Upper lobe of right lung (tissue), 1 donor: ENCODE measurements at places on chromosomes 2 and 18.

- DNase-seq, result no peak
Observed at GRCh38 chr18:56374007-56374655, 264.3 kb downstream of the TXNL1 start.

- DNase-seq, result no peak
Observed at GRCh38 chr18:56258178-56258577, 380.2 kb downstream of the TXNL1 start.

DNA sequence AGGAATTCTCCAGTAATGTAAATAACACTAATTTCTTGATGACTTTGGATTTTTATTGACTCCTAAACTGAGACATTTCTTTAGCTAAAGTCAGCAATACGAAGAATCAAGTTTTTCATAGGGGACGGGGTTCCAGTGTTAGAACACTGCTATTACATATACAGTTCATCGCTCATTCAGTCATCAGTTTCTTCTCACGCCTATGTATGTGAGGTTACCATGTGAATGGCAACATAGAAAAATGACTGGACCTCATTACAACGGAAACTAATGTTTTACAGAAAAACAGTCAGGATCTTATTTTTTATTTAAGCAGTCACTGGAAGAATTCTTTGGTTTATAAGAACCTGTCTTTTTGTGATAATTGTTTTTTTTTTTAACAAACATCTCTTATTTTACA lies 56.4 kb downstream of the THADA start:
- DNase-seq, result no peak

- no peak for DNase-seq
Observed at GRCh38 chr2:132521341-132521740, 104.7 kb downstream of the GPR39 start.

DNA sequence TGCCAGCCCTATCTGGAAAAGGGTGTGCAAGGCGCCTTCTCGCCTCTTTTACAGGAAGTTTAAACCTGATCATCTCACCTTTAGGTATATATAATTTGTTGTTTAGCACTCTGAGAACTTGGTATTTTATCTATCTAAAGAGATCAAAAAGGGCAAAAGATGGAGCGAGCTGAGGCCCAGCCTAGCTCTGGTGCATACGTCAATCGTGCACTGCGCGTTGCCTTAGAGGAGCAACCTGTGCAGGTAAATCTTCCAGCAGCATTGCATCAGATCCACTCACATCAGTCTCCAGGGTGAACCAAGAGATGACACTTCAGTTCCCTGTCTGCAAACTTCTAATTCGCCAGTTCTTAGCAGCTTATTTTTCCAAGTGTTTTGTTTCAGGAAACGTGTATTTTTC lies 15.4 kb downstream of the BCL11A start:
- DNase-seq, result no peak

GRCh38 chr2:200695191-200695590 lies 109.4 kb downstream of the AOX1 start:
- no peak for DNase-seq

GRCh38 chr18:46555724-46556123 lies 101.3 kb downstream of the LOXHD1 start:
- DNase-seq, result no peak

DNA sequence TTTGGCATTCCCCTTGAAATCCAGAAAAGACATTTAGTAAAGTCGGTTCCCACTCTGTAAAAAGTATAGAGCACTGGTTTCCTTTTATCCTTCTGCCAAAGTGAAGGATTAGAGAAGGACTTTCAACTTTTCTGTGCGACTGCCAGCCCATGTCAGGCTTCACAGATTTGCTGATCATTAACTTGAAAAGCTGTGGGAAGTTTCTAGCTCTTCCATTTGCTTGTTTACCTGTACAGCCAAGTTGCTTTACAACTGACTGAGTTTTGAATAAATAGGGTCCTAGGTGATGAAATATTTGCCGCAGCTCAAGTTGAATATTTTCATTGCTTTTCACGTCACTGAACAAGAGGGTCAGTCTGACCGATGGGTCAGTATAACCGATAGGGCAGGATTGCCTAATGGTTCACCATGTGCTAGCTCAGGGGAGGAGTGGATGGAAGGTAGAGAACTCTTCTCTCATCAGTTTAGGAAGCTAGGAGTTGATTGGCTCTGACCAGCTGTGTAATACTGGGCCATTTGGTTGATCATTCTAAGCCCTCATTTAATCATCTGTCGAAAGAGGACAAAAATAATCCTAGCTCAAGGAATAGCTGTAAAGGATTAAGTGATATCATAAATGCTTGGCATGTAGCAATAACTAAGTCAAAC lies 30.4 kb downstream of the UPP2 start:
- DNase-seq, result no peak

- DNase-seq, result no peak
Observed at GRCh38 chr18:22318745-22319407, 98.8 kb downstream of the CTAGE1 start.

DNA sequence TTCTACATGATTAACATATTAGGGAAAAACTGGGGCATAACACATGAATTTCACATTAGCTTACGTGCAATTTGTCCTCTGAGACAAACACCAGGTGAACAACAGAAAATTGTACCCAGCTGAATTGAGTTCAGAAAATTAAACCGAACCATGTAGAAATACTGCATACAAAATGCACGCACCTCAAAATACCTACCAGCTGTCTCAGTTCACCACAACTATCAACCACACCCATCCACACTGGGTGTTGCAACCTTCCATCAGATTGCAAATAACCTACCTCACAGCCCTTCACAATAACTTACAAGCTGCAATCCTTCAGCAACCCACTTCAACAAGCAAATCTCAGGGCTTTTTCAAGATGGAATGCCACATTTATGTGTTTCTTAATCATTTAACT lies 55.9 kb downstream of the UNC50 start:
- no peak for DNase-seq

GRCh38 chr2:239716536-239717318 lies 308.4 kb downstream of the NDUFA10 start:
- DNase-seq, result peak; percentile 54

GRCh38 chr2:68158134-68158447 lies 403 bp downstream of the PNO1 start:
- DNase-seq, result no peak

- DNase-seq, result no peak
Observed at GRCh38 chr18:47724186-47724975, 206.1 kb downstream of the SMAD2 start.

DNA sequence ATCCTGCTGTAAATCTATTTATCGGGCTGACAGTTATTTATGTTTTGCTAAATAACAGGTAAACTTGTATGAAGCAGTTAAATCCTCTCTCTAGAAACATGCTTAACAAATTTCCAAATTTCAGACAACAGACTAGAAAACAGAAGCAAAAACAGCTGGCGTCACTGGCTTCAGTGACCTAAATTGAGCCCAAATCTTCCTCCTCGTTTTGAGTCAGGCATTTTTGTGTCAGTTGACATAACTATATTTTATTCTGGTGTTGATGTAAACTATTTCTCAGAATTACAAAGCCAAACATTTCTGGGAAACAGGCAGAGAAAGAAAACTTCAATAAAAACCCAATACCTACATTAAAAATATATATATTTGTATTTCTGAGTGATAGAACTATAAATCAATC lies 21.7 kb downstream of the RBMS1 start:
- no peak for DNase-seq

DNA sequence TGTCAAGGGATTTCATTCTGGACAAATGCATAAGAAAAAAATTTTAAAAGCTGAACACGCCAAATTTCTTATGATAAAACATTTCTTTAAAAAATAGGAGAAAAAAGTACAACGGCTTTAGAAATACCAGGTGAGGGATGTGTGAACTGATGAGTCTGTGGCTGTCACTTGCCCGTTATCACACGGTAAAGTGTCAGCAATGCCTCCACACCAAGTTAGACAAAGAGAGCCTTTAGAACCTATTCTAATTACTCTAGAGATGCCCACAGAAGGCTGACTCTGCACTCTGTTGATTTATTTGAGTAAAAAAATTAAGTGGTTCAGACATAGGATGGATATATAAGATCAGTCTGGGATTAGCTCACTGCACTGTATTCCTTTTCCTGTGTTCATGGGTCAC lies 523.8 kb downstream of the RNF144A start:
- no peak for DNase-seq

DNA sequence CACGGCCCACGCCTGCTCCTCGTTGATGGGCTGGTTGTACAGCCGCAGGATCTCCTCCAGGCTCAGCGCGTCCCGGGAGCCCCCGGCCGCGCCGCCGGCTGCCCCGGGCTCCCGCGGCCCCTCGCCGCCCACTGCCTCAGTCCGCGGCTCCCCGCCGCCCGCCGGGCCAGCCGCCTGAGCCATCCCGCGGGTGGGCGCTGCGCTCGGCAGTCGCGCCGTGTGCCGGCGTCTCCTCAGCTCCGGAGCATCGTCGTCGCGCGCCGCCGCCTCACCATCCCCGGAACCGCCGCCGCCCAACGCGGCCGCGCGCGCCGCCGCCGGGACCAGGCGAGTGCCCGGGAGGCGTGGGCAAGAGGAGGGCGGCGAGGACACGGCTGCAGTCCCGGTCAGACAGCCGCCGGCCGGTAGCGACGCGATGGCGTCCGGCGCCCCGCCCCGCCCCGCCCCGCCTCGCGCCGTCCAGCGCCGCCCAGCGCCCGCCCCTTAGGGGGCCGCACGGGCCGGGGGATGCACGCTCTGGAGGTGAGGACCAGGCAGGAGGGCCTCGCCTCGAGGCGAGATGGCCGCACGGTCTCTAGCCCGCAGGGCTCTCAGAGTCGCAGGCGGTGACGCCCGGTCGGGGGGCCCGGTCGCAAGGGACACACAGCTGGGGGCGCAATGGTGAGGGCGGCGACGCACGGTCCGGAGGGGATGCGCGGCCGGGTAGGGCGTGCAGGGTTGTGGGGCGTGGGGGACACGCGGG lies at the start of gene SPIRE1:
SPIRE1 (minus strand) TSS at position 424 of the 742 bp plus-strand sequence; CDS start at position 183, 241 bp downstream.
- DNase-seq, result peak; percentile 93

DNA sequence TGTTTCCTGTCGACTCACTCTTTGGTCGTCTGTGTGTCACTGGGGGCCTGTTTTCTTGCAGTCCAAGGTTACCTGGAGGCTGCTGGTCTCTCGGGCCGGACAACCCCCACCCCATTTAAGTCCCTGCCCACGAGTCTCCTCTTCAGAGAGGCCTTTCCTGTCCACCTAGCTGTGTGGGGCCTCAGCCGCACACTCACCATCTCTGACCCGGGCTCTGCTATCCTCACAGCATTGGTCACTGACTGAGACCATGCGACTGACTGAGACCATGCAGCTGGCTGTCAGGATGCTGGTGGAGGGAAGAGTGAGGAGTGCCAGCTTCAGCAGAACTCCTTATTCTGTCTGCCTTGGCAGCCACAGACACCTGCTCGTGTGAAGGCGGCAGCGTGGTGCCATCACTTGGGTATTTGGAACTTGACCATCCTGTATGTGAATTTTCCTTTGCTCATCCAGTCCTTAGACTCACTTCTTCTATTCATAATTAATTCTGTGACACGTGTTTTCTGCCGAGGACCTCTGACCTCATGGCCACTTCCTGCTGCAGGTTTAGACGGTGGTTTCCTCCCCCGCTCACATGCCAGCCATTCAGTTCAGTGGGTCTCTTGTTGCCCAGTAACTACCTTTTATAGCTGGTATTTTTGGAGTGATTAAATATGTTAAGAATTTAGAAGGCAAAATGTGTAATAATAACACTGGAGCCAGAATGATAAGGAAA lies 47.5 kb upstream of the ASB1 start:
- DNase-seq, result no peak

- no peak for DNase-seq
Observed at GRCh38 chr2:213187833-213188532, 36.6 kb upstream of the IKZF2 start.

DNA sequence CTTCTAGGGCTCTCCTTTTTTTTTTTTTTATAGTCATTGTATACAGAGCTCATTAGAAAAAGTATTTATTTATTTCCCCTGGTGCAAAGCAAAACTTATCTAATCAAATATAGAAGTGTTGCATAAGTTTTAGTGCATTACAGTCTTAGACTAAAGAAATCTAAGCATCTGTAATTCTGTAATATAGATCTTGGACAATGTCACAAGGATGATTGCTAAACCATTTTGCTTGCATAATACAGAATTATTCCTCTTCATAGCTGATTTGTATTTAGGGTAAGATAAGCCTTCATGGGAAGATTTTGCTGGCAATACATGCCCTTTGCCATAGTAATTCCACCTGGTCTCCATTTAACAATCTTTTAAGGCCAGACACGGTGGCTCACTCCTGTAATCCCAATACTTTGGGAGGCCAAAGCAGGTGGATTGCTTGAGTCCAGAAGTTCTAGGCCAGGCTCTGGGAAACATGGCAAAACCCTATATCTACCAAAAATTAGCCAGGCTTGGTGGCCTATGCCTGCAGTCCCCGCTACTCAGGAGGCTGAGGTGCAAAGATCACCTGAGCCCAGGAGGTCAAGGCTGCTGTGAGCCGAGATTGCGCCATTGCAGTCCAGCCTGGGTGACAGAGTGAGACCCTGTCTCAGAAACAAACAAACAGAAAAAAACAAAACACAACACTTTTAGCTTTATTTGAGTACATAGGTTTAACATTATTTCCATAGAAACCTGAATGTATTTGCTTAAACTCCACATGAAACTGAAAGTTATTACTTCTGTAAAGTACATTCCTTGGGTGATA lies 2.2 kb upstream of the ACADL start:
- DNase-seq, result no peak

GRCh38 chr18:22165603-22166068 lies 3.8 kb upstream of the GATA6 start:
- DNase-seq, result no peak

DNA sequence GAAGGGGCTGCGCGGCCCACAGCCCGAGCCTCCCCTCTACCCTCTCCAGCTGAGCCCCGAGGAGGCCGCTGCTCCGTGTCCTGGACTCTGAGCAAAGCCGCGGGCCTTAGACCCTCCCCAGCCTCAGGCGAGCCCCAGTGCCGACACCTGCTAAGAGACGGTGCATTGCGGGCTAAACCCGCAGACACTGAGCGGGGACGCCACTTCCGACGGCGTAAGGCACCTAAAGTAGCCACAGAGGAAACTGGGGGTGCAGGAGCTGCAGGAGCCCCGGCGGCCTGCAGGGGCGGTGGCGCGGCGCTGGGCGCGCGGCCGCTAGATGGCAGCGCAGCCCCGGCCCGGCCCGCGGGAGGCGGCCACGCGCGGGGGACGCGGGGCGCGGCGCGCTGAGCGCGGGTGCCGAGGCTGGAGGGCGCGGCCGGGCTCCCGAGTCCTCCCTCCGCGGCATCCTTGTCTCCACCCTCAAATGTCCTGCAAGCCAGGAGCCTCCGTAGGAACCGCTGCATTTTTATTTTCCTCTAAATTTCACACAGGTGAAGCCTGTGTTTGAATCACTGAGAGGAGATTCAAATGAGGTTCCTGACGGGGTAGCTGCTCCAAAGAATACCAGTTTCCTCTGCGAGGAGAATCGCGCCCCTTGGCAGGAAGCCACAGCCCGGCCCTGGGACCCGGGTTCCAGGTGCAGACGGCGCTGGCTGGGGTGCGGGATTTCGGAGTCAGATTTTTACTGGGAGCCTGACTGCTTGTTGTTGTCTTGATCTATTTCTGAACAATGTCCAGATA lies 650.5 kb downstream of the GALR1 start:
- no peak for DNase-seq

- no peak for DNase-seq
Observed at GRCh38 chr2:54614819-54615218, 108.6 kb upstream of the EML6 start.

GRCh38 chr2:234290671-234291070 lies 206.2 kb downstream of the ARL4C start:
- no peak for DNase-seq
